Germinal center (tissue), 1 donor: ENCODE measurements at places on chromosomes 1 and 21.

GRCh38 chr1:180256341-180257027 is 26.4 kb downstream of the LHX4 start:
- no peak for DNase-seq

DNA sequence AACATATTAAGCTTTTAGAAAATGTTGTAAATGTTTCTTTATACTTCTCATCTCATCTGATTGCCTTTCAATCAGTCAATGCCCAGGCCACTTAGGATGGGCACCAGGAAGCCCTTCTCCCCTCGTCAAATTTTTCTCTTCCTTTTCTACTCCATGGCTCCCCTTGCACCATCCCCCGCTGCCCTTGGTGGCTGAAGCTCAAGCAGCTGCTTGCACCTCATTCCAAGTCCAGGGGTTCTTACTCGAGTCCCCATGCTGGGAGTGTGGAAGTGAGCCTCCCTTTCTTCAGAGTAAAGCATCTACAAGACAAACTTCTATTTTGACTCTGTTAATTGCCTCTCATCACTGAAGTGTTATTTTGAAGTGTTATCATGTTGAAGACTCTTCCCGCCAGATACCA is 39.7 kb upstream of the KRTAP11-1 start:
- DNase-seq, result no peak

DNA sequence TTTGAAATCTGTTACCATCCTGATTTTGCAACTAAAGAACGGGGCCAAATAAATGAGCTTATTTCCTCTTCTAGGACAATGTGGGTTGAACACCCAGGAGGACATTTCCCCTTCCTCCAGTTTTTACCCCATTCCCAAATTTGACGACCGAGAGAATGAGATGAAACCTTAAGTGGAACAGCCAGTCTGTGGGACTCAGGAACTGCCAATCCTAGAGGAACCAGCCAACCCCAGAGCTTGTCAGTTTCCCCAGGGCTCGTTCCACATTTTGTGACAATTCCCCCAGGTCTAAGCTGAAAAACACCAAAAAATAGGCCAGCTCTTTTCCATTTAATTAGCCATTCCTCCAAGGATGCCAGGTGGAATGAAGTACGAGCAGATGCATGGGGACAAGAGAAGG is 21.3 kb upstream of the MAPKAPK2 start:
- no peak for DNase-seq

- DNase-seq, result no peak
These were observed 315.0 kb downstream of the PTPRU start for GRCh38 chr1:29551123-29551936.

DNA sequence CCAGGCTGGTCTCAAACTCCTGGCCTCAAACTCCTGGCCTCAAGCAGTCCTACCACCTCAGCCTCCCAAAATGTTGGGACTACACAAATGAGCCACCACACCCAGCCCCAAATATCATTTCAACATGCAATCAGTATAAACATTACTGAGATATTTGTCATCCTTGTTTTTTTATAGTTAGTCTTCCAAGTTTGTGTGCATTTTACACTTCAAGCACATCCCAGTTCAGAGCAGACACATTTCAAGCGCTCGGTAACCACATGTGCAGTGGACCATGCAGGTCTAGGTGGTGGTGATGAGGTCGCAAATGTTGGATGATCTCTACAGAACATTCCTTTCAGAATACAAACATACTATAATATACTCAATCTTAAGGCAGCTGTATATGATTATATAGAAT is 23.8 kb upstream of the APP start:
- DNase-seq, result no peak

DNA sequence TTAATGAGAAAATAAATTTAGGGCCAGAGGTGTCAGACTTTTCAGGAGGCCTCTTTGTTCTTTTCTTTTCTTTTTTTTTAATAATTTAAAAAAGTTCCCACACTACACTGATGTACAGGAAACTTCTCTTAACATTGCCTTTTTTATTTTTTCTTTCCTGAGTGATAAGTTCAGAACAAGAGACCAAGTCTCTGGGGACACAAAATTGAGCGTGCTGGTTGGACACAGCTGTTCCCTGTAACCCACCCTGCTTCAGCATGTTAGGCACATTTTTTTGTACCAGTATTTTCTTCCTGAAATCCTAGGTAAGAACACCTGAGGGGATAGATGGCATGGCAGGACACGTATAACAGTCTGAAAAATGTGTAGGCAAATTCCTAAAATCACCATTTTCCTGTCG is 50.1 kb downstream of the PBX1 start:
- no peak for DNase-seq

GRCh38 chr21:34968414-34969333 is 80.4 kb downstream of the RUNX1 start:
- DNase-seq, result no peak

DNA sequence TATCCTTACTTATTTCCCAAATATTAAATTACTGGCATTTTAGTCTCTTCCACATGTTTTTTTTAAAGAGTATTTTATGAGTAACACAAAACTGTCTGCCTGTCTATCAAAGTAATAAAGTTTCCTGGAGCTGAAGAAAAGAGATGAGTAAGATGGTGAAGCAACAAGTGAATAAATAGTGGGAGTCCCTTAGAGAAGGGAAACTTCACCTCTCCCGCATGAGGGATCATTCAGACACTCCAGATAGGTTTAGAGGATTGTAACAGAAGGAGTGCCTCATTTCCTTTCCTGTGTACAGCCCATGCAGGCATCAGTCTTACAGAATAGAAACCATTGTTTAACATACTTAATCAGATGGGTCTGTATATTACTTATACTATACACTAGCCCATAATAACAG is 205.7 kb downstream of the USP25 start:
- no peak for DNase-seq

GRCh38 chr1:45859221-45859620 is 55.8 kb downstream of the MAST2 start:
- no peak for DNase-seq

- no peak for DNase-seq
These were observed 113.7 kb downstream of the FCRL5 start for GRCh38 chr1:157438613-157439012.

GRCh38 chr1:47592296-47593012 is 154.6 kb downstream of the FOXD2 start:
- no peak for DNase-seq

- peak; percentile 10 for DNase-seq
These were observed 20.4 kb upstream of the GNG12 start for GRCh38 chr1:67853704-67854103.

GRCh38 chr1:197781968-197782721 is 6.9 kb upstream of the DENND1B start:
- no peak for DNase-seq

DNA sequence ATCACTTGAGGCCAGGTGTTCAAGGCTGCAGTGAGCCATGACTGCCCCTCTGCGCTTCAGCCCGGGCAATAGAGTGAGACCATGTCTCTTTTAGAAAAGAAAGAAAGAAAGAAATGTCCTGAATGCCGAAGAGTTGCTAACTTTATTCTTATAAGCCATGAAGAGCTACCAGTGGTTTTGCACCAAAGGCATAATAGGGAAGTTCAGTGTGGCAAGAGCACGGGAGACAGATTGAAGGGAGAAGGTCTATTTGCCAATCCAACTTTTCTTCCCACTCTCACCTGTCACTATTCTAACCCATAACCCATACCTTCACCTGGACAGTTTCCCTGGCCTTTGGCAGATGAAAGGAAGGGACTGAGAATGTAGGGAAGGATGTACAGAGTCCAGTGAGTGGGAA is 4.4 kb upstream of the PEA15 start:
- DNase-seq, result no peak

- no peak for DNase-seq
These were observed 212.4 kb downstream of the ZNF648 start for GRCh38 chr1:181849071-181849470.

DNA sequence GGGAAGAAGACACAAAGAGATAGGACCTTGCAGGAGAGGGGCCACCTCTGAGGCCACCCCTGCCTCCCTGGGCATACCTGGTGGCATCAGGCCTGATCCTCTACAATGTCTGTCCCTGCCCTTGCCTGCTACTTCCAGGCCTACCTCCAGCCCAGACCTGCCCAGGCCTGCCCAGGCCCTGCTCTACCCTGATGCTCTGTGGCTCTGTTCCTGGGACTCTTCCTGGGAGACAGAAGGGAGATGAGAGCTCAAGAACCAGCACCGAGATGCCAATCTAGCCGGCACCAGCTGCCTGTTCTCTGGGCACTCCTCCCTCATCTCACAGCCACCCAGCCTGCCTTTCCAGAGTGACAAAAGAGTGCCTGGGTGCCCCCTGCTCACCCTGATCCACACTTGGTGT is 2.7 kb downstream of the CELF3 start:
- DNase-seq, result no peak

DNA sequence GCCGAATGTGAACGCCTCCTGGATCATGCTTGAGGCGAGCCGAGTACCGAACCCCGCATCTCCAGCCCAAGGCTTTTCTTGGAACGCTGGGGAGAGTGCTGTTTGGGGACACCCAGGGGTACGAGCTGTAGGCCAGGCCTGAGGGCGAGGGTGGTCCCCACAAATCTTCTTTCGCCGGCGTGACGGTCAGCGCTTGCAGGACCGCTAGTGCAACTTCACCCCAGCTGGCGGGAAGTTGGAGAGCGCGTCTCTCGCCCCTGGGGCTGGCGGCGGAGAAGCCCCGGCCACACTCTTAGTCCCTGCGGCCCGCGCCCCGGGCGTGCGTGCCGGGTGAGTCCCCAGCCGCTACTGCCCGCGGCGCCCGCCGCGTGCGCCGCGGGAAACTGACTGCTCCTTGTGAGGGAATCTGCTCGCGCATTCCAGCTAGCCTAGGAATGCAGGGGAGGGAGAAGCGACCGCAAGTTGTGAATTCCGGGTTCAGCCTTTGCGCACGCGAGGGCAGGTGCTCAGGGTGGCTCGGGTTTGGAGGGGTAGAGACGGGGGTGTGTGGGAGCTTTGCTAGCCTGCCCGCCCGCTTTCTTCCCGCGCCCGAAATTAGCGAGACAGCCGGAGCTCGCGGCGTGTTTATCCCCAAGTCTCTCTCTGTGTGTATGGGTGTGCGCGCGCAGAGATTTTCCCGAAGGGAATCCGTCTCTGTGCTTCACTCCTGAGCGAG is 884 bp downstream of the LHX4 start:
- DNase-seq, result peak; percentile 24

DNA sequence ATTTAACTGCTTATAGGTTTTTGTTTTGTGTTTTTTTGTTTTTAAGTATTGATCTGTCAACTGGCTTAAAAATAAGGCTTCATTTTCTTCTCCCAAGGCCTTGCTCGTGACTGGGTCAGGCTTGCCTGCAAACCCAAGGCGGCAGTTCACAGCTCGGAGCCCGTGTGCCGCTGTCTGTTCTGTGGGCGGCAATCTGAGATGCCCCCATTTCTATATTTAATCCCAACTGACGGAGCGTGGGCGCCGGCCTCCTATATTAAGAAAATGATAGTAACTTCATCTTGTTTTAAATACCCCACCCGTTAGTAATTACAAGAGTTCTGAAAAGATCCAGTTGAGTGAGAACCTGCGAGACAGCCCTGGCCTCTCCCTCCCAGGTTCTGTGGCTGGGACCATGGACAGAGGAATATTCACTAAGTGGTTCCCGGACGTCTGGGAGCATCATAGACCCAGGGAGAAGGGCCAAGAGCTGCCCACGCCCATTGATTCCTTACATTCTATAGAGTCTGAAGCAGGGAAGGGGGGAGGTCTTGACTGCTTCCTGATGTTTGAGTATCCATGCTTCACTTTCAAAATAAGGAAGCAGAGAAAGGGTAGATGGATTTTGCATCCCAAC is 42.6 kb upstream of the GPR153 start:
- DNase-seq, result no peak

DNA sequence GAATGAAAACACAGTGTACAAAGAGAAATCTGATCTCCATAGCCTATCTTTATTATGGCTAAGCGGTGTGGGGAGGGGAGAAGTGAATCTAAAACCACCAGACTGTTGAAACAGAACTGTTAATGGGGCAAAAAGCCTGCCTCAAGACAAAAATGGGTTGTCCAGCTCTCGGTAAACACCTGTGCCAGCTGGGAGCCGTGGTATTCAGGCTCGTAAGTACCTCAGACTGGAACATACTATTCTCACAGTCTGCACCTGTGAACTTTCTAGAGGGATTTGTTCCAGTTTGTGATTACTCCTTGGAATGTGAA is 42.7 kb upstream of the ATP1A1 start:
- DNase-seq, result no peak

GRCh38 chr1:109827466-109827865 is 63.7 kb upstream of the EPS8L3 start:
- no peak for DNase-seq

- DNase-seq, result no peak
These were observed 55.7 kb downstream of the PLEKHA6 start for GRCh38 chr1:204304067-204304466.
